Fibroblast of villous mesenchyme (primary cell): ENCODE measurements at places on chromosomes 16 and 17.

GRCh38 chr17:56815711-56816110 lies 18.0 kb downstream of the C17orf67 start:
- peak; percentile 36 for DNase-seq

DNA sequence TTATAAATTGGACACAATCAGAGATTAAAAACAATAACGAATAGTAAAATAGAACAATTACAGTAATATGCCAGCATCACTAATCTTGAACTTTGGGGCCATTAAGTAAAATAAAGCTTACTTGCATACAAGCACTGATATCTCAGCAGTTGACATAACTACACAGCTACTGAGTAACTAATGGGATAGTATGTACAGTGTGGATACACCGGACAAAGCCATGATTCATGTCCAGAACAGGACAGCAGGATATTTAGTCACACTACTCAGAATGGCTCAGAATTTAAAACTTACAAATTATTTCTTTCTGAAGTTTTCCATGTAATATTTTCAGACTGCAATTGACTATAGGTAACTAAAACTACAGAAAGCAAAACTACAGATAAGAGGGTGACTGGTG lies 427.5 kb downstream of the CDH13 start:
- DNase-seq = no peak

GRCh38 chr17:4116516-4116915 lies 26.3 kb downstream of the ZZEF1 start:
- DNase-seq = no peak

DNA sequence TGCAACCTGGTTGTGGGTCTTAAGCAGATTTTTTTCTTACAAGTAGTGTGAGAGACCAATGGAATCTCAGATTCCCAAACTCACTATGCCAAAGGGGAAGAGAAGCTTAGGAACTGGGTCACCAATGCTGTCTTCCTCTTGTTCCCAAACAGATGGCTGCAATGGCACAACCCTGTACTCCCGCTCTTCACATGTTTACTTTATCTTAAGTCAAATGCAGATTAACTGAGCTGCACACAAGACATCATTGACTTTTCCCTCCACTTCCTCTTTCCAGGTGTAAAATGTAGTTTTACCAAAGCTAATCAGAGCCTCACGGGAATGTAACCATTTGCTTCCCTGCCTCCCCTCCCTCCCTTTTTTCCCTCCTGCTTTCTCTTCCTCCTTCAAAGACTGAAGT lies 14.4 kb upstream of the CD300E start:
- DNase-seq = no peak

DNA sequence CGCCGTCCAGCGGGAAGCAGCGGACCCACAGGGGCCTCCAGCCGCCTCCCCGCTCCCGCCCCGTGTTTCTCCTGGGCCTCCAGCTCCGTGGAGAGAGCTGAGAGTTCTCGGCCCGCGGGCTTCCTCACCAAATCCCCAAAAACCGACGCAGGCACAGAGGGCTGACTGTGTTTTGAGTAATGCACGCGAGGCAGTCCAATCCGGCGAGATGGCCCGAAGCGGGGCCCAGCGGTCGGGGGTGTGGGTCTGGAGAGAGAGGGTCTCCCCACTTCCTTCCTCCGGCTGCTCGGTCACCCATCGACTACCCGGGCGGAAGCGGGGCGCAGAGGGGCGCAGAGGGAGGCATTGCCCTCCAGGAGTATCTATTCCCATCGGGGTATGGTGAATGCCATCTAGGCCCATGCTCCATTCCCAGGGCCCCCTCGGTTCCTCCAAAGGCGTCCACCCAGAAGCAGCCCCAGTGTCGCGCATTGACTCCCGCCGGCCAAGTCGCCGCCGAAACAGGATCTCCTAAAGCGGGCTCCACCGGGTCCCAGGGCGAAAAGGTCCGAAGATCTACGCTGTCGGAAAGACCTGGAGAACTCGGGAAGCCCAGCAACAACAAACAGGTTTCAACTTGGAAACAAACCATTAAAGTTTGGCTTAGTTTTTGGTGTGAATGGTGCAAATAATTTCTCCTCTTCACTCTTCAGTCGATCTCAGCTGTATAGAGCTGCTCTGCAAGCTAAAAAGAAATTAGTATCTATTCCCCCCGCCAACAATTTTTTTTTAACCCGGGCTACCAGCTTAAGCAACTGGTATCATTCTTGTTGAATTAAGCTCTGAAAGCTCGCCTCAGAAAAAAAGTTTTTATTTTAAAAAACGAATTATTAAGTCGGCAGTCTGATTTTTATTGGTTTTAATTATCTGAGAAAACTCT lies 19.2 kb upstream of the HOXB13 start:
- DNase-seq = no peak
